Central memory CD8-positive, alpha-beta T cell (primary cell): ENCODE measurements at places on chromosomes 2 and 18.

GRCh38 chr18:361100-361732, 93.4 kb upstream of the THOC1 start:
- H3K36me3 ChIP-seq: no peaks in the 10 kb centered on the region
- no peak overlapping the region for H3K27ac ChIP-seq
- H3K4me3 ChIP-seq: no peak overlapping the region
- DNase-seq: no peak

DNA sequence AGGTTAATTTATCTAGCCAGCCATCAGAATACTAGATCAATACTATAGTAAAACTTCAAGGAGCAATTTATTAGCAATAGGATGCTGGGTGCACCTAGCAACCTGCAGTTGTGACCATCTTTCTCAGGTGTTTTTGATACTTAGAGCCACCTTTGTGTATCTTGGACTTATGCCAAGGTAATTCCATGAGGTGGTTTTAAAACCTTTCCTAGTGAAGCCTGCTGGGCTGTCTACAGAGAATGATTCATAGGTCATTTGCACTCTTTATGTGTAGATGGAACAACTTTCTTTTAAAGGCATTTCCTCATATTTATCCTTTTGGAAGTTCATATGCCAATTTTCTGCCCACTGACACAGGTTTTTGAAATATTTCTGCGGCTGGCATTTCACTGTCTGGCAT, 1030.1 kb upstream of the POU3F3 start:
- no peak overlapping the region for H3K4me3 ChIP-seq
- H3K36me3 ChIP-seq: no peaks in the 10 kb centered on the region
- no peaks in the 10 kb centered on the region for H3K27me3 ChIP-seq

- no peaks in the 10 kb centered on the region for H3K36me3 ChIP-seq
- peaks cover 22% of the 10 kb centered on the region for H3K27me3 ChIP-seq
- H3K4me3 ChIP-seq: no peak overlapping the region
- no peak for DNase-seq
- H3K27ac ChIP-seq: no peak overlapping the region
These were observed 75.3 kb upstream of the DDX18 start for GRCh38 chr2:117738991-117739839.

DNA sequence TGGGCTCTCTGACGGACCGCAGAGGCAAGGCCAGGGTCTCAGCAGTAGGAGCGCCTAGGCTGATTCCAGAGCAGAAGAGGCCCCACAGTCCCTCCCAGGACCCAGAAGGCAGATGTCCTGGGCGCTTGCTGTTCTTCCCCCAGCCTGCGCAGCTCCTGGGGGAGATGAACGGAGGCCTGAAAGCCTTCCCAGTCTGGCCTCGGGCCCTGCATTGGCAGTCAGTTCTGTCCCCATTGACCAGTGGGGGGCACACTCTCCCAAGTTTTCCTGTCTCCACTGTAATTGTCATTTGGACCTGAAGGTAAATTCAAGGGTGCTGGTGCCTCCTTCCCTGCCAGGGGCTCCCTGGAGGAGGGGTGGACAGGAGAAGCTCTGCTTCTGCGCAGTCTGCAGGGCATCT, 345.7 kb downstream of the CYP26B1 start:
- H3K27me3 ChIP-seq: peaks cover 25% of the 10 kb centered on the region
- DNase-seq: no peak
- H3K36me3 ChIP-seq: no peaks in the 10 kb centered on the region
- no peak overlapping the region for H3K4me3 ChIP-seq
- no peaks in the 10 kb centered on the region for H3K4me1 ChIP-seq

DNA sequence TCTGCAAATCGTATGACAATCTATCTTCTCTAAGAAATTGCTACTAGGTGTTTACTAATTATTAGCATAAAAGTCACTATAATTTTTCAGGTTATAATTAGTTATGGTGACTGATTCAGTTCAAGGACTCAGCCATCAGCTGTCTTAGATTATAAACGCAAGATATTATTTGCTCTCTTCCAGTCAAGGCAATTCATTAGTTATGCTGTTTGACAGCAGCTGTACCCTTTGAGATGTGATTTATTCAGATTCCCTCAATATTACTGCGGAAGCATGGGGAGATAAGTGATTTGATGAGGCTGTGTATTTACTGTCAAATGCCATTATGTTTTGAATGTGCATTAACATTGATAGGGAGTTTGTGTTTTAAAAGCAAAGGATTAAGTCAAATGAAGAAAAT, 558.9 kb upstream of the FSIP2 start:
- H3K4me1 ChIP-seq: no peaks in the 10 kb centered on the region
- H3K4me3 ChIP-seq: no peak overlapping the region
- DNase-seq: no peak
- H3K27me3 ChIP-seq: no peaks in the 10 kb centered on the region

GRCh38 chr2:111656894-111657293, 227.1 kb downstream of the ANAPC1 start:
- no peak overlapping the region for H3K27ac ChIP-seq
- H3K4me1 ChIP-seq: peaks cover 4% of the 10 kb centered on the region
- no peak for DNase-seq

GRCh38 chr2:7132753-7133152, 215.5 kb downstream of the RNF144A start:
- H3K27ac ChIP-seq: no peak overlapping the region
- H3K27me3 ChIP-seq: peaks cover 12% of the 10 kb centered on the region

DNA sequence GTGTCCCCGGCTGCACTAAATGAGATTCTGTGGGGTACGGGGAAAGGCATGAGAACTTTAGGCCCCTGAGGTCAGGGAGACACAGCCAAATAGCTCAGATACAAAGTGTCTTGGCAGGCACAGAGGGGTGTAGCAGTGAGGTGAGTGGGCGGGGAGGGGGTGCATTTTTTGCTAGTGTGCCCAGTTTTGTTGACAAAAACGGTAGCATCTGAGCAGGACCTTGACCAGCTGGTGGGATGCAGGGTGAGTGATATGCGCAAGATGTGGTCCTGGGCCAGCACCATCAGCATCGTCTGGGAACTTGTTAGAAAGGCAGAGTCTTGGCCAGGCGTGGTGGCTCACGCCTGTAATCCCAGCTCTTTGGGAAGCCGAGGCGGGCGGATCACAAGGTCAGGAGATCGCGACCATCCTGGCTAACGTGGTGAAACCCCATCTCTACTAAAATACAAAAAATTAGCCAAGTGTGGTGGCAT, 127.3 kb upstream of the LGALSL start:
- no peak for DNase-seq
- peak overlapping the region; percentile 73 for H3K4me3 ChIP-seq
- no peaks in the 10 kb centered on the region for H3K27me3 ChIP-seq
- peak overlapping the region; percentile 66 for H3K27ac ChIP-seq

- H3K27ac ChIP-seq: peak overlapping the region; percentile 84
- peaks cover 10% of the 10 kb centered on the region for H3K4me1 ChIP-seq
These were observed 89.6 kb downstream of the ACAA2 start for GRCh38 chr18:49723648-49724180.

DNA sequence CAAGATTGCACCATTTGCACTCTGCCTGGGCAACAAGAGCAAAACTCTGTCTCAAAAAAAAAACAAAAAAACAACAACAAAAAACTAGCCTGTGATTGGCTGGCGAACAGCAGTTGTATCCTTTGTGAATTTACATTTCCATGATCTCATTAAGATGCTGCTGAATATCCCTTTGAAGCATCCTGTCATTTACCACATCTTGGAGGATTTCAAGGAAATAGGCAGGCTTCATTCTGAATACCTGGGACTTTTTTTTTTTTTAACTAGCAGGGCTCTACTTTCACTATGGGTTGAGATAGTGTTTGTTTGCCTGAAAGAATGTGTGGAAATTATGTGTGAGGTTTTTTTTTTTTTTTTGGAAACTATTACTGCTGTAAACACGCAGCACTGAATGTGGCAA, 49.6 kb upstream of the RPL31 start:
- H3K4me3 ChIP-seq: no peak overlapping the region
- no peak for DNase-seq
- H3K27me3 ChIP-seq: no peaks in the 10 kb centered on the region

- H3K27me3 ChIP-seq: no peaks in the 10 kb centered on the region
- H3K4me3 ChIP-seq: no peak overlapping the region
- peaks cover 19% of the 10 kb centered on the region for H3K4me1 ChIP-seq
- no peak overlapping the region for H3K27ac ChIP-seq
- no peak for DNase-seq
- no peaks in the 10 kb centered on the region for H3K36me3 ChIP-seq
These were observed 80.9 kb downstream of the CERS6 start for GRCh38 chr2:168536925-168537466.

- no peak overlapping the region for H3K4me3 ChIP-seq
- no peaks in the 10 kb centered on the region for H3K4me1 ChIP-seq
- H3K36me3 ChIP-seq: no peaks in the 10 kb centered on the region
- no peak overlapping the region for H3K27ac ChIP-seq
These were observed 26.5 kb downstream of the MDH1 start for GRCh38 chr2:63614983-63615945.

DNA sequence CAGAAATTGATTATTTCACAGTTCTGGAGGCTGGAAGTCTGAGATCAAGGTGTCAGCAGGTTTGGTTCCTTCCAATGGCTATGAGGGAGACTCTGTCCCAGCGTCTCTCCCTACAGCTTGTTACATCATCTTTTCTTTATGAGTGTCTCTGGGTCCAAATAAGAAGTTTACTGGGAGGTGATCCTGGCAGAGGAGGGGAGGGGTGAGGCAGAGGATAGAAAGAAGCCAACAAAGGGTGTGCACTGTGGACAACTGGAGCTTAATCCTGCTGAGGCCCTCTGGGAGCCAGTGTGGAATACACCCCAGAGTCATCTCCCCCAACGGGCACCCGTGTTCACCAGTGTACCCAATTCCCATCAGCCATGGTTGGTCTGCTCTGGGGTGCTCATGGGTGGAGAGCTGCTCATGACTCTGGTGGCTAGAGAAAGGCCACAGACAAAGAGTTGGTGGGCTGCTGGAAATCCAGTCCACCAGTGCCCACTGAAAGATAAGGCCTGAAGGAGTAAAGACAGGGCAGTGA, 57.5 kb upstream of the CTLA4 start:
- peaks cover 53% of the 10 kb centered on the region for H3K4me1 ChIP-seq
- no peak overlapping the region for H3K4me3 ChIP-seq
- H3K27ac ChIP-seq: no peak overlapping the region
- no peak for DNase-seq
- H3K27me3 ChIP-seq: no peaks in the 10 kb centered on the region

- H3K36me3 ChIP-seq: peaks cover 3% of the 10 kb centered on the region
- no peak overlapping the region for H3K27ac ChIP-seq
- DNase-seq: no peak
- no peak overlapping the region for H3K4me3 ChIP-seq
These were observed 40.4 kb upstream of the LDLRAD4 start for GRCh38 chr18:13178197-13178596.

GRCh38 chr2:159152128-159152778, 134.2 kb downstream of the WDSUB1 start:
- no peaks in the 10 kb centered on the region for H3K27me3 ChIP-seq
- H3K27ac ChIP-seq: no peak overlapping the region
- H3K4me3 ChIP-seq: no peak overlapping the region
- DNase-seq: no peak
- H3K36me3 ChIP-seq: no peaks in the 10 kb centered on the region
- peaks cover 8% of the 10 kb centered on the region for H3K4me1 ChIP-seq

GRCh38 chr2:214192711-214193110, 218.1 kb upstream of the VWC2L start:
- no peaks in the 10 kb centered on the region for H3K36me3 ChIP-seq
- no peak overlapping the region for H3K27ac ChIP-seq
- no peaks in the 10 kb centered on the region for H3K27me3 ChIP-seq
- no peak overlapping the region for H3K4me3 ChIP-seq
- H3K4me1 ChIP-seq: no peaks in the 10 kb centered on the region

DNA sequence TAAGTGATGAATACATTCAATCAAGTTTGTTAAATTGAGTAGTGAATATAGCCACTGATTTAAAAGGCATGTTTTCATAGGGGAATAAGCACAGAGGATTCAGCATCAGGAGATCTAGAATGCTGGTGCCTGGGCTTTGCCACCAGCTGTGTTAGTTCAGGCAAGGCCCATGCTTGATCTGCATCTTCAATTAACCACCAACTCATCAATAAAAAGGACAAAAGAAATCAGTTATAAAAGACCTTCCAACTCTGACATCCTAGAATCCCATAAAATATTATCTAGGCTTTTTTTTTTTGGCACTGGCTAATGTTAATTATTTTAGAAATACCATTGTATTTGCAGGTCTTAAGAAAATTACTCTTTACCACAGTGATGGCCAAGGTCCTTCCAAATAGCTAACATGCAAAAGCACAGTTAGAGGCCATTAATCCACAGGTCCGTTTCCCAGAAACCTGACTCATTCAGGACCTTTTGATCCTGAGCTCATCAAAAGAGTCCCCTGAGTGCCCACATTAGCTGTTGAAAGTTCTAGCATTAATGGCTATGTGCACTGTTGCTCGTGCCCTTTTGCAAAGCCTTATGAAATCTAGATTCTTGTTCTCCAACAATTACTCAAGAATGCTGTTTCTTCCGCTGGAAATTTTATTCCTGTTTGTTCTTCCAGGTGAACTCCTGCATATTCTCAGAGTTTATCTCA, 170.0 kb downstream of the CYRIA start:
- H3K36me3 ChIP-seq: no peaks in the 10 kb centered on the region
- H3K27ac ChIP-seq: no peak overlapping the region

DNA sequence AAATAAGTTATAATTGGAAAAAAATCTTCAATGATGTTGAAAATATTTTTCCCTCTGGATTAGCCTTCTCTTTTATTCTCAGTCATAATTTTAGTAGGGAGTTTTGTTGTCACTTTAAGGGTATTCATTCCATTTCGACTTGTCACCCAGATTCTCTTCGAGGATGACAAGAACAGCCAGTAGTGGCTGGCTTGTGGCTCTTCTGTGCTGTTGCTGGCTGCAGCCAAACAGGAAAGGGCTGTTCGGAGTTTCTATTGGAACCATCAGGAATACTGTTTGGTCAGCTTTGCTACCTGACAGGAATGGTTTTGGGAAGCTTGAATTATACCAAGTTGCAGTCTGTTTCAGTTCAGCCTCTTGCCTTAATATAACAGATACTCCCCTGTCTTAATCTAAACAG, 41.6 kb downstream of the MGAT5 start:
- no peak overlapping the region for H3K4me3 ChIP-seq
- no peak overlapping the region for H3K27ac ChIP-seq
- H3K27me3 ChIP-seq: no peaks in the 10 kb centered on the region
- peaks cover 3% of the 10 kb centered on the region for H3K36me3 ChIP-seq
- DNase-seq: no peak

GRCh38 chr2:127829845-127830246, 18.9 kb upstream of the WDR33 start:
- peak overlapping the region; percentile 21 for H3K4me3 ChIP-seq
- peaks cover 14% of the 10 kb centered on the region for H3K4me1 ChIP-seq
- H3K27ac ChIP-seq: peak overlapping the region; percentile 91
- peaks cover 4% of the 10 kb centered on the region for H3K36me3 ChIP-seq

- DNase-seq: no peak
- H3K27ac ChIP-seq: no peak overlapping the region
- no peaks in the 10 kb centered on the region for H3K4me1 ChIP-seq
These were observed 313.0 kb upstream of the SLC39A10 start for GRCh38 chr2:195343942-195344530.

DNA sequence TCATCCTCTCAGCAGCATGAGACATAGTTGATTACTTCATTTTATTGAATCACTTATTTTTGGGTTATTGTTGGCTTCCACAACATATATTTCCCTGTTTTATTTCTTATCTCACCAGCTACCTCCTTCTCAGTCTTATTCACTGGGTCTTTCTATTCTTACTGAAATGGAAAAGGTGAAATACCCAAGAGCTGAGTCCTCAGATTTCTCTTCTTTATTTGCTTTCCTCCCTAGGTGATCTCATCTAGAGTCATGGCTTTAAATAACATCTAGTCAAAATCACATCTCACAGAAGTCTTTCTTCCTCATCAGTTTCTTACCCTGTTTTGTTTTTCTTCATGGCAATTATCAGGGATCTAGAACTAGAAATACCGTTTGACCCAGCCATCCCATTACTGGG, 105.0 kb upstream of the RBBP8 start:
- H3K4me3 ChIP-seq: no peak overlapping the region
- no peaks in the 10 kb centered on the region for H3K4me1 ChIP-seq
- H3K36me3 ChIP-seq: no peaks in the 10 kb centered on the region
- DNase-seq: no peak
- H3K27me3 ChIP-seq: peaks cover 47% of the 10 kb centered on the region
